ENCODE measurements at places on chromosomes 7 and 10. TPM values are rescaled to one million over a fixed set of nuclear protein-coding genes. Genes with fewer than 3 reads are reported as not detected.

DNA sequence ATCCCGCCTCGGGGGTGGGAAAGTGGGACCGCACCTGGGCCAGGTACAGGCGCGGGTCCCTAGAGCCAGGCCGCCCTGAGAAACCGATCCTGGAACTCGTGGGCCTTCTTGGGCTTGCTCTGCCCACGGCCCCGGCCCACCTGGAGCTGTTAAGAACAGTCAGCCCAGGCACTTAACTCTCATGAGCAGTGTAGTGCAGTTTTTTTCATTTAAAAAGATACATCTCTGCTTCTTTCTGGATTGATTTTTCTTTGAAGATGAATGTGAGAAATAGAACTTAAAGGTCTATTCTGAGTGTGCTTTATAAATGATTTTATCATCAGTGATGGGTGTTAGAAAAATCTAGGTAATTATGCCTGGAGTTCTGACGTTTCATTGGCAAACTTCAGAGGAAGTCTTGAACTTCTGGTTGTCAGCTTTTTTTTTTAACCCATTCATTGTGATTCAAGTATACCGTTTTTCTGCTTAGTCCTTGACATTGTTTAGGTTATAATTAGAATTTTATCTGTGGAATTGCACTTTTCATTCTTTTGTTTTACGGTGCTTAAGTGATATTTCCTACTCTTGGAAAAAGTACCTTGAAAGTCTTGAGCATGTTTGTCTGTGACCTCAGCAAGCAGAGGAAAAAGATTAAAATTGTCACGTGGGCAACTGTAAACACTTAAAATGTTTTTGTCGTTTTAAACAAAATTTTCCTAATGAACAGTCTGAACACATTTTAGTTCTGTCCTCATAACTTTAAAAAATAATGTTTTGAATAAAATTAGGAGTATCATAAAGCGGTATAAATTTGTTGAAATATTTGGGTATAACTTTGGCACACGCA is 906 bp downstream of the CDK1 start:
- DNase-seq: no peak

- DNase-seq: peak; percentile 36
These were observed 49.5 kb upstream of the ZPBP start for GRCh38 chr7:50142425-50143017.

DNA sequence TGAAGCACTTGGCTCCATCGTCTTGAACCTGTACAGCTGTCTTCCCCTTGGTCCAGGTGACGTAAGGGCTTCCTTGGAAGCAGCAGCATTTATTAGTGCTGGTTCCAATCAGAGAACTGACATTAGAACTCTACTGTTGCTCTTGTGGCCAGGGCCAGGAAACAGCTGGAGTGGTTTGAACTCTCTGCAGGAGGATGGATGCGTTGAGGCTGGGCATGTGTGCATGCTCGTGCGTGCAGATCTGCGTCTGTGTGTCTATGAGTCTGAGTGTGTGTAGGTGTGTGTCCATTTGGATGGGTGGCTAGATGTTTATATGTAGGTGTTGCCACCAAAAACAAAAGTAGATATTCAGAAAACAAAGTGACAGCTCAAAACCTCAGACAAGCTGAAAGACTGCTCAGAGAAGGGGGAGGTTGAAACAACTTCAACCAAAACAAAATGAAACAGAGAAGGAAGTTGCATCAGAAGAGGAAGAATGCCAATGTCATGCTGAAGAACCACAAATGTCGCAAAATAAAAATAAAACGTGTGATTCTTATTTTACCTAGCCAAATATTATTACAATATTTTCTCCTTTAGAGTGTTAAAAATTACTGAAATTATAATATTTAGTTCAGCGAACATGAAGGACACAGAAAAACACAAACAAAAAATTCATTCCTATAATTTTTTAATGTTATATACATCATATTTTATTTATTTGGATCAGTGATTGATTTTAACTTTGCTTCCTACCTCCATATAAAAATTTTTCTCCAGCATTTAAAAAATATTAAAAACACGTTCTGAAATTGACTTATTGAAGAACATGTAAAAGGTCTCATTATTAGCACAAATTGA is 96.1 kb upstream of the MKLN1 start:
- DNase-seq: no peak

DNA sequence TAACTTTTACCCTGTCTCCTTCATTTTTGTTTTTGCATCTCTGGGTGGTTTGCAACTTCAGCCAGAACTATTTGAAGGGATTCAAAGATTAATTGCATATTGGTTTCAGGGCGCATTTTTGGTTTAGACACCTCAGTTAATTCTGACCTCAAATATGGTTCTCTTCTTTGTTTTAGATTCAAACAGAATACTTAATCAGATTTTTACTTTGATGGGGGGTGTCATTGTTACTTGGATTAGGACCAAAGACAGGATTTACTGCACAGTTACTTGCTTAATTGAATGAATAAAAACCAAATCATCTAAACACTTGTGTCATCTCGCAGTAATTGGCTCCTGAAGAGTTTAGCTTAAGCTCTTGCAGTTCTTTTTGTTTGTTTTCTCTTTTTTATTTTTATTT is 100.9 kb downstream of the PHTF2 start:
- DNase-seq: no peak

Gene CUL2
- total RNA-seq: 36.1 TPM

Data from HCT116 (cell line).